ENCODE measurements at places on chromosomes 1 and 21.

DNA sequence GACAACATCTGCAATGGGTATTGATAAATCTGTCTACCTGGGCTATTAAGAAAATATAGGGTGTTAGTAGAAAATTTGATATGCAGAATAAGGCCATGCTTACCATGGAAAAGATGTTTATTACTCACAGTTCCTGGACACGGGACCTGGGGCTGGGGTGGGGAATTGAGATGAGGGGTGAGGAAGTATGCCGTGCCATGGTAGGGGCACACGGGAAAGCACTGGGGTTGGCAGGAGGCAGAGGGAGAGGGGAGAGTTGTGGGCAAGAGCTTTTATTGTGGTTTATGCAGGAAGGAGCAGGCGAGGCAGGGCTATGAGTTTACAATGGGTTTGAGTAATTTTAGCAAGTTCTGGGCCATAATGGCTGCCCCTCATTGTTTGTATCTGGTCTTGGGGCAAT, 493.8 kb downstream of the SIPA1L2 start:
- no peak for DNase-seq

DNA sequence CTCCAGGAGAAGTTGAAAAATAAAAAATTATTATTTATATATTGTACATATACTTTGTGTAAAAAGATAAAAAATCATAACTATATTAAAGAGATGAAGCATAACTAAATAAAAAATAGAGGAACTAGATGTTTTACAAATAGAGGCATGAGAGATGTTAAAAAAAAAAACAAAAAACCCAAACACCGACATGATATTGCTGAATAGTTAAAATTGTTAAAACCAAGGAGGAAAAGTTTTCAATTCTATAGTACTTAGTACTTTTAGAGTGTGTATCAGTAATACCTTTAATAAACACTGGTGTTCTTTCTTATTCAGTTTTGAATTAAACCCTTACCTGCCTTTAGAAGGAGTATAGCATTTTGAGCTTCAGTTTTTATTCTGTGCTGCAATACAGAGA, 32.1 kb downstream of the BACH1 start:
- DNase-seq = no peak

- DNase-seq = no peak
These were observed 10.8 kb upstream of the EYA3 start for GRCh38 chr1:28099050-28099769.

- DNase-seq = peak; percentile 84
These were observed 249.3 kb upstream of the DUSP10 start for GRCh38 chr1:221991221-221991620.

- DNase-seq = no peak
These were observed 560 bp downstream of the PLEKHM2 start for GRCh38 chr1:15684468-15685291.

- DNase-seq = peak; percentile 58
These were observed 43.8 kb downstream of the C1orf198 start for GRCh38 chr1:230824551-230824918.

DNA sequence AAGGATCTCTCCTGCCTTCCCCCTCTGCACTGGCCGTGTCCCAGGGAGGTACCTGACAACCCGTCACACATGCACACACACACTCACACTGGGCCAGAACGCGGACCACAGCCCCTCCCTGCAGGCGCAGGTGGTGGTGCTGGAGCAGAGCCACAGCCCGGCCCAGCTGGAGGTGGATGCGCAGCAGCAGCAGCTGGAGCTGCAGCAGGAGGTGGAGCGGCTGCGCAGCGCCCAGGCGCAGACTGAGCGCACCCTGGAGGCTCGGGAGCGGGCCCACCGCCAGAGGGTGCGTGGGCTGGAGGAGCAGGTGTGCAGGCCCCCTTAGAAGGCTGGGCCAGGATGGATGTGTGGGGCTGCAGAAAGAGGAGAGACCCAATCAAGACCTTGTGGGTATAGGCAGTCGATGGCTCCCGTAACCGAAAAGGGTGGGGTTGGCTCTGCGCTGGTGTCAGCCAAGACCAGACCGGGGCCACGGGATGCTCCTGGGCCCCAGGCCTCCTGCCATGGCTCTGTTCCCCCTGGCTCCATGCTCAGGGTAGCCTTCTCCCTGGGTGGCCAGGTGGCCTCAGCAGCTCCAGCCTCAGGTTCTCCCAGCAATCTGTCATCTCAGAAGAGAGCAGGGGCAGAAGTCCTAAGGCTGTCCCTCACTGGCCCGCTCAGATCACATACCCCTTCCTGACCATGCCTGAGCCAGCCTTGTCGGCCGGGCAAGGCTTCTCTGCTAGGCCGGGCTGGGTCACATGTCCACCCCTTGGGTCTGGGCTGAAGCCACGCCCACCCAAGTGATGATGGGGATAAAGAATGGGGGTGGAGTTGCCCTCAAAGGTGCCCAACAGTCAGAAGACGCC, 8.9 kb downstream of the MFAP2 start:
- DNase-seq = peak; percentile 46

DNA sequence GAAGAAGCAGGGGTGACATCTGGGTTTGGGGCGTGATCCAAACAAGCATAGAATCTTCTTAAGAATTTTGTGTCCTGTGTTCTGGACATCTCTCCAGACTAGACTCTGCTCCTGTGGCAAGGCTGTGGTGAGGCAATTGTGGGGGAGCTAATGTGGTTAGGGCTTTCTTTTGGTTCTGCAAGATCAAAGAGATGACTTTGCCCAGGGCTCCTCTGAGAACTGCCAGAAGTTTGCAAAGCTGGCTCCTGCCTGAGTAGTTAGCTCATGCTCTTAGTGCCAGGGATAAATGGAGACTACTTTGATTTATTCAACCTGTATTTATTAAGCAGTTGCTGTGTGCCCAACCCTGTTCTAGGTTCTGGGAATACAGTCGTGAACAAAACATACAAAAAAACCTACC, 34.0 kb upstream of the CRNN start:
- no peak for DNase-seq

DNA sequence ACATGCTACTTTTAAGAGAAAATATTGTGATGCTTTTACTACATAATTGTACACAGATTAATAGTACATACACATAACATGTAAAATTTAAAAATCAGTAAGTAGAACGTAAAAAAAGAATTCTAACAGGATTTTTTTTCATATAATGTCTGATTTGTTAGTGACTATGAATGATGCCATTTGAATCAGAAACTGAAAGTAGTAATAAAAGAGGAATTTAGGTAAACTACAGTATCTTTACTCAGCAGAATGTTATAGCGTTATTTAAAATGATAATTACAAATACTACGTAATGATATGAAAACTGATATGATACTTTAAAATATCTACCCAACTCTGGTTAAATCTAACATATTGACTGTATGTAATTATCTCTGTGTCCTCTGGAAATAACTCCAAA, 116.1 kb downstream of the DENND1B start:
- DNase-seq = no peak

GRCh38 chr1:9231648-9232332, 2.8 kb upstream of the H6PD start:
- DNase-seq = peak; percentile 61

DNA sequence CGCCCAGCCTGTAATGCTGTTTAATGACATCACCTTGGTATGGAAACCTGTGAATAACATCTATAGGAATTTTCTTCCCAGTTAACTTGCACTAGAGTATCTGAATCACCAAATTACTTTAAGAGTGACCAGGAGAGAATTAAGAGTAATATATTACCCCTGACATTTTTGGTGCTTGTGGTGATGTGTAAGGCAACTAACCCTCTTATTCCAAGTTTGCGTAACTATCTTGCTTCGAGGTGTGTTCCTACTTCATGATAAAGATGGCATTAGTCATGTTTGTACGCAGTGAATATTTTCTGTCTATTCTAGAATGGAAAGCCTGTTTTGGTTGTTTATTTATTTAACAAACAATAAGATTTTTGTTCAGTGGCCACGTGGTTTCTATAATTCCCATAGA, 131.3 kb downstream of the ZP4 start:
- DNase-seq = no peak

DNA sequence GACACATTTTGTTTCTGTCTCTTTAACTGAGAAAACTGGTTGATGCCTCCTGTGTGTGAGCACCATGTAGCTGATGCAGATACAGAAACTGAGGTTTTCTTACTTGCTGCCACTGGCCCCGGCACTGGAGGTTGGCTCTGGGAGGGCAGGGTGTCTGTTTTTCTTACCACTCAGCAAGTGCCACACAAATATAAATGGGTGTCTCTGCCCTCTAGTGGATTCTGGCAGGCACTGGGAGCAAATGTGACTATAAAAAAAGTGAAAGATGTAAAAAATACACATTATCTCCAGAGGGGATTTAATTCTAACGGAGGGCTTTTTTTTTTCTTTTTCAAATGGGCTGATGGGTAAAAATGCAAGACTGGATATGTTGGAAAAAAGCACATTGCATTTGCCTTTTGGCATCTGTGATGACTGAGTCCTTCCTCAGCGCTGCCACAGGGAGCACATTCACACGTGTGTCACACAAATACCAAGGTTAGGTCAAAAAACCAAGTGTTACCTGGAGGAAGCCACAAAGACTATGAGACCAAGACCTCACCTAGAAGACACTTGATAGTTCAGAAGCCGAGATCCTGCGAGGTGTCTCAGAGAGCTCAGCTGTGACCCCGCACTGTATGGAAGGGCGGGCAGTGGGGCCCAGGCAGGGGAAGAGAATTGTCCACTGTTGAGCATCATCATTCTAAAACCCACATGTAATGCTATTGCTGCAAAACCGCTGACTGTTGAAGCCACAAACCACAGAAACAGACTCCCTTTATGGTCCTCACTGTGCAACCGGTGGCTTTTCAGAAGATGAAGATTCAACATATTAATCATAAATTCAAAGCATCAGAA, 18.9 kb downstream of the PGBD2 start:
- peak; percentile 62 for DNase-seq

GRCh38 chr1:110321045-110321444, 18.1 kb upstream of the RBM15 start:
- DNase-seq = no peak

- DNase-seq = peak; percentile 29
These were observed 69.7 kb upstream of the RGL1 start for GRCh38 chr1:183735069-183735860.

- peak; percentile 98 for DNase-seq
These were observed 8.2 kb downstream of the UQCRHL start for GRCh38 chr1:15799004-15799867.

GRCh38 chr1:56535362-56535761, 44.0 kb downstream of the PLPP3 start:
- DNase-seq = no peak

DNA sequence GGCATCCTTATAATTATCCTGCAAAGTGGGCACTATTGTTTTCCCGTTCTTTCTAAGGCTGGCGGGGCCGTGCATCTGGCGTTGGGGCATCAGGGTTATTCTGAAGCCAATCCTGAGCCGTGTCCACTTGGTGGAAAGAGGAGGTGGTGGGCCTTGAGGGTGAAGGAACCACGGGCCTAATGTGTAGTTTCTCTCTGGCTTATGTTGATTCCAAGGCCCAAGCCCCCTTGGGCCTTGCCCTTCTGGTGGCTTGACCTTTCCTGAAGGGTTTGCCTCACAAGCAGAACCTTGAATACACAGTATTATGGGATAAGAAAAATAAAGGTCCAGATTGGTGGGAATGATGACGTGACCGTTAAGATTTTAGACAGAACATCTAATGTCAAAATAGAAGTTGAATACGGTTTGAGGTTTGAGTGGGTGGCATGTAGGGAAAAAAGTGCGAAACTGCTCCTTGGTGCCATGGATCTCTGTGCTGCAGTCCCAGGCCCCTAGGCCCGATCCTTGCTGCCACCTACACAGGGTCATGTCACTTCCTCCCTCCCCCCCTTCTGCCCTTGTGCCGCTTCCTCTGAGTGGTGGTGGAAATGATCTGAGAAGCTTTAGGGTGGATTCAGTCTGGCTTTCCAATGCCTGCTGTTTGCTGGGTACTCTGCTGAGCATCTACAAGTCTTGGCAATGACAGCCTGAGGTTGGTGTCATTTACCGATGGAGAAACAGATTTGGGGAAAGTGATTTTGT, 90.5 kb downstream of the PRDM2 start:
- no peak for DNase-seq

Data from cardiac fibroblast (primary cell).